ENCODE measurements at places on chromosomes 5 and 9. TPM values are rescaled to one million over a fixed set of nuclear protein-coding genes. Genes with fewer than 3 reads are reported as not detected.

The PTGES gene
- not detected for total RNA-seq

DNA sequence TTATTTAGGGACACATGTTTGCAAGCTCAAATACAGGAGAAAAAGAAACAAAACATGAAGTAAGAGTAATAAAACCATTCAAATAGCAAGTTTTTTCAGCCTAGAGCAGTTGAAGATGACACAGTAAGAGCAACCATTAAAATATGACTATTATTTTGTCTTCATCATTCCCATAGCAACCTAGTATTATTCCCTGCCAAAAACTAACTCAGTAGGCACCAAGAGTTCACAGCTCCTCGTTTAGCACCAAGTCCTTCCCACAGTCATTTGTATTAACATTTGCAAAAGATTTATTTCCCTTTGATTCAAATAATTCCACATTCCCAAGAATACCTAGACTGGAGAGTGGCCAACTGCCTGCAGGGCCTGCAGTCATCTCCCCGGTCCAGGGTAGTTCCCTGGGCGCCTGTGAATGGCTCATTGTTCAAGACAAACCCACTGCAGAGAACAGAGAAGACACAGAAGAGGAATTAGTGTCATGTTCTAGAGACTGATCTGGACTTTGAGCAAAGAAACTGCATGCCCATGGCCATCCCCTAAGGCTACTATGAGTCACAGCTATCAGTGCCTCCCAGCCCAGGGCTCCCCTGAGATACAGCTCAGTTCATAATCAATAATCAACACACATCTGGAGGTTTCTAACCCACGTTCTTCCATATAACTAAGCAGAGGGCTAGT, 139.1 kb upstream of the MAP3K1 start:
- H3K27ac ChIP-seq, result no peak overlapping the region
- H3K4me3 ChIP-seq, result no peak overlapping the region
- peaks cover 4% of the 10 kb centered on the region for H3K27me3 ChIP-seq

The CTSV gene
- not detected for total RNA-seq

The GARIN3 gene
- total RNA-seq, result not detected

DNA sequence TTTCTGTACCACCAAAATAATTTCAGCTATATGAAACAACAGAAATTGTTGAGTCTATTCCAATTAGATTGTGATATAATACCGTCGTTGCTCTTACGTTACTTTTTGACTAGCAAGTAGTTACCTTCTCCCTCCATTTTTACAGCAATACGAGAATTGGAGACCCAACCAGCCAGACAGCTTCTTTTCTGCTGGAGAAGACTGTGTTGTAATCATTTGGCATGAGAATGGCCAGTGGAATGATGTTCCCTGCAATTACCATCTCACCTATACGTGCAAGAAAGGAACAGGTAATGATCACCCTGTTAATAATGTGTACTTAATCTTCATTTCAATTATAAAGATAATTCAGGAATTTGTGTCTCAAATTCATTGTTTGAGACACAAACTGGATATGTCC, 100.7 kb downstream of the VCAN start:
- no peak overlapping the region for H3K4me3 ChIP-seq
- H3K27me3 ChIP-seq, result peaks cover 3% of the 10 kb centered on the region
- DNase-seq, result no peak
- H3K36me3 ChIP-seq, result peaks cover 3% of the 10 kb centered on the region

DNA sequence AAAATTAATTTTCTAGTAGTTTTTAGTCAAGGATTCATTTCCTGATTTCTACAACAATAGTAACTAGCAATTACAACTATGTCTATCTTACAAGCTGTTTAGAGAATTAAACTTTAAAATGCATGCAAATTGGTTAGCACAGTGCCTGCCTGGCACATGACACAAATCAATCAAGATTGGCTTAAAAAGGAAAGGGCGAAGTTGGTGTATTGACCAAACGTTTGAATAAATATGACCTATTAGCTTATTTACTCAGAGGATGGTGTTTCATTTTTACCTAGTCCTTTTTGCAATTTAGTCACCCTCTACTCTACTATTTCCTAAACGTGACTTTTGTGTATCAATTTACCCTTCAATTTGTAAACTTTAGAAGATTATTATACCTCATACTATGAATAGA, 83.5 kb downstream of the GDA start:
- H3K4me1 ChIP-seq, result peaks cover 2% of the 10 kb centered on the region
- no peak for DNase-seq
- peaks cover 6% of the 10 kb centered on the region for H3K27me3 ChIP-seq

GRCh38 chr9:463455-464171, 248.9 kb downstream of the DOCK8 start:
- peaks cover 14% of the 10 kb centered on the region for H3K4me1 ChIP-seq
- no peak for DNase-seq
- H3K4me3 ChIP-seq, result no peak overlapping the region
